ENCODE measurements at places on chromosomes 5 and 9.

- no peak for DNase-seq
These were observed 62.7 kb upstream of the GRAMD2B start for GRCh38 chr5:126360467-126360866.

DNA sequence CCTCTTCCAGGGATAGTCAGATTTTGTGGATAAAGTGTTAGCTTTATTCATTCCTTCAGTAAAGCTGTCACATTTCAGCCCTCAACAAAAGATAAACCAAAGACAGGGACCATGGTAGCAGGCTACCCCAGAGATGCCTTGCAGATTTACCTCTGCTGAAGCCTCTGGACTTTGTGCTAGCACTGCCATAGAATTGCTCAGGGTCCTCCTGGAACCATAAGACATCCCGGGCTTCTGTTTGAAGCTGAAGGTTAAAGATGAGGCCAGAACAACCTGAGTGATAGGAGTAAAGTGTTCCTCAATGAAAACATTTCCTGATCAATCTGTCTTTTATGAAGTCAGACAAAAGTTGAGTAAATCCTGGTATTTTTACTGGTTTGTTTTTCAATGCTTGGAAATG is 57.5 kb upstream of the ARL15 start:
- no peak for DNase-seq

DNA sequence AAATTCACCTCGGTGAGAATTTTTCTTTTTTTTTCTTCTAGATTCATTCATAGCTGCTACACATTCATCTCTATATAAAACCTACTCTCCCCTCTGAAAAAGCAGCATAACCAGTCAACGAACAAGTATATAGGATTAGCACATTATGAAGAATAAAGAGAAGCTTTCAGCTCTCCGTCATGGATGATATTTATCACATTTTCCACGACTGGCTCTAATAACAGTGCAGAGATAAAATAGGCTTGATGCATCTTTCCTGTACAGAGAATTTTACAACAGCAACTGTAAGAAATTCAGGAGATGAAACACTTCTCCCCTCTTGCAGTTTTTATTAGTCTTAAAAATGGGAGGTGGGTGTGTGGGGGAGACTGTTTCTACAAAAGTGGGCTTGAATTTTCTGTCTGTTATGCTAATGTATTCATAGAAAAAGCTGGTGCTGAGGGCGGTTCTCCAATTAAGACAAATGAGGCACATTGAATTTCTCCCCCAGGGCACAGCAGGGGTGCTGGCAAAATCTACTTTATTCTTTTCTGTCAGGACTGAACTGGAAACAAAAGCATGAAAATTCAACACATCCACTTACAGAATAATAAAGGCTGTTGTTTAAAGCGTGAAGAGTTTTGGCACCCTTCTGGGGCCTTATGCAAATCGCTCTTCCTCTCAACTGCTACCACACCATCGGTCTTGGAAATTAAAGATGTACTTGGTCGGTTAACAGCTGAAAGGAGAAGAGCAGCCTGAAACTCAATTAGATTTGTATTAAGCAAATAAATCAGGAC is 233.9 kb upstream of the ZNF608 start:
- peak; percentile 50 for DNase-seq

DNA sequence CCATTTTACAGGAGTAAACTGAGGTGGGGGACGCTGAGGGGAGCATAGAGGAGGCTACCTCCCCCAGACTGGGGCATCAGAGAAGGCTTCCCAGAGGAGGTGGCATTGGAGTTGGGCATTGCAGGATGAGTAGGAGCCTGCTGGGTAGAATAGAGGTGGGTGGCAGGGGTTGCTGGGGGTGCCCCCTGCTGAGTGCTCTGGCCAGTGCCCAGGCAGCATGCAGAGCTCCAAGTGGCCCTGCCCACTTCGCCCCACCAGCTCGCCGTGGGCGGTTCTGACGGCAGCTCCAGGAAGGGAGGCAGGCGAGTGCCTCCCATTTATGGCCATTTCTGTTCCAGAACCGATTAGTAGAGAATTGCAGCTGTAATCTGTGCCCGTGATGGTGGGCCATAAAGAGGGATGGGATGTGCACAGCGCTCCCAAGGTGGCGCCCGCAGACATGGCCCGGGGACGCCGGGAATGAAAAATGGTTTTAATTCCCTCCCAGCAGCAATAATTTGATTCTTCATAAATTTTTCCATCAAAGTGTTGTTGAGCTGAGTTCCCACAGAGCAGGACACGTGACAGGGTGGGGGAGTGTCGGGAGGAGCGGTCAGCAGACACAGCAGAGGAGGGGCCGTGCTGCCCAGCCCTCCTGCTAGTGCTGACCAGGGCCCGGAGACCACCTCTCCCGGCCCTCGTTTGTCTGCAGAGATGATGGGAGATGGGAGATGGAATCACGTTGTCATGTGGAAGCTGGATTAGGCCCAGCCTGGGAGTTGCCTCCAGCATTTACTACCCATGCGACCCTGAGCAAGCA is 75.5 kb downstream of the LMX1B start:
- no peak for DNase-seq

Measured in NCI-H774 (cell line).